ENCODE measurements at places on chromosomes 16 and 17.

DNA sequence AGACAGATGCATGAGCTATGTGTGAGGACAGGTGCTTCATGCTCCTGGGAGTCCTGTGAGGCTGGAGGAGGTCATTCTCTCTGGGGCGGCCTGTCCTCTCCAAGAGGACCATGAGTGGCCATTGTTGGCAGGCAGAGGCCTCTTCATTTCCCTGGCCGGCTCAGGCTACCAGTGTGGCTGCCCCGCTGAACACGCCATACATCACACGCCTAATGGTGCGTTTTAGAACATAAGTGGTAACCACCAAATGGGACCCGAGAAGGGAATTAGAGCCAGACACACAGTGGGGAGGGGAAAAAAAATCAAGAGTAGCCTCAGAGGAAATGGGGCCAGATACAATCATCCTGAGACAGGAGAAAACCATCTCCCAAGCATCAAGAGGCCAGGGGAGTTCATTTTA is 140.0 kb downstream of the SPACA3 start:
- DNase-seq, result no peak

DNA sequence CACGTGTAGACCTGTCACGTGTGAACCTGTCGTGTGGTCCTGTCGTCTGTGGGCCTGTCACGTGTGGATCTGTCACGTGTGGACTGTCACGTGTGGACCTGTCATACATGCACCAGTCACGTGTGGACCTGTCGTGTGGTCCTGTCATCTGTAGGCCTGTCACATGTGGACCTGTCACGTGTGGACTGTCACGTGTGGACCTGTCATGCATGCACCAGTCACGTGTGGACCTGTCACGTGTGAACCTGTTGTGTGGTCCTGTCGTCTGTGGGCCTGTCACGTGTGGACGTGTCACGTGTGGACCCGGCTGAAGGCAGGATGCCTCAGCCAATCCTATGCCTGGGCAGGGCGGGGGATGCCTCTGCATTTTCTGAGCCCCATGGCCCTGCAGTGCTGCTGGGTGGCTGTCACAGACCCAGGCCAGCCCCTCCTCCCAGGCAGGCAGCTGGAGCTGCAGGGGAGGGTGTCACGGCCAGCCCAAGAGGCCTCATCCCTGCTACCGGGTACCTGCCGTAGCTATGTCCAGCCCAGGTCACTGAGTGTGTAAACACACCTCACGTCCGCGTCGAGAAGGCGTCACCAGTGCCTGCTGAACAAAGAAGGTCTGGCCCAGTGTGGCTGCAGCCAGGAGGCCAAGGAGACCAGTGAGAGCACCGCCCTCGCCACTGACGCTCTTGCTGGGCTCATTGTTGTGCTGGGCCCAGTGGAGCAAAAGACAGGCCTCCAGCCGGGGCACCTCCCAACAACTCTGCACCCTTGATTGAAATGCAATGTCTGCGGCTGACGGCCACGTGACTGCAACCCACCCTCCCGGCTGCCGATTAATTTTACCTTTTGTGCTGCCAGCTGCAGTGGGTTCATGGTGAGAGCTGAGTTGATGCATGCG is 18.6 kb upstream of the ACSF3 start:
- no peak for DNase-seq

- DNase-seq, result no peak
These were observed 89.3 kb upstream of the PLEKHM1 start for GRCh38 chr17:45579529-45580495.

DNA sequence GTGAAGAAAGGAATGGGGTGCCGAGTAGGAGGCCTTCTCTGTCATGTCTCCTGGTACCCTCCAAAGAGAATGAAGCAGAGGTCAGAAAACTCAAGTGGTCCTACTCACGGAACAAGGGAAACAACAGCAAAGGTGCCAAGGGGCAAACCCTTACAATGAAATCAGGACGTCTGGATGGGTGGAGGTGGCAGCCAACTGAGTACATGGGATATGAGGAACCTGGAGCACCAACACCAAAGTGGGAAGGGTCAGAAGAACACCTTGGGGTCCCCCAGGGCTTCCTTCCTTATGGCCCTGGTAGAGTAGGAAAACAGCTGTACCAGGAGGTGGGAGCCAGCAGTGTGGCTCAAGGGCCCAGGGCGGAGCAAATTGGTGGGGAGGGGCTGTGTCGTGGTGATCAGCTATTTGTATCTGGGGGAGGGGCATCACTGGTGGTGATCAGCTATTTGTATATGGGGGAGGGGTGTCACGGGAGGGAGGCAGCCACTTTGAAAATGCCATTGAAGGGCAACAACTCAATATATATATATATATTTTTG is 643 bp downstream of the HIGD1B start:
- no peak for DNase-seq

GRCh38 chr16:68005786-68006286 is 6.6 kb upstream of the DPEP2 start:
- no peak for DNase-seq

GRCh38 chr16:28110479-28110878 is 47.0 kb upstream of the GSG1L start:
- DNase-seq, result no peak

DNA sequence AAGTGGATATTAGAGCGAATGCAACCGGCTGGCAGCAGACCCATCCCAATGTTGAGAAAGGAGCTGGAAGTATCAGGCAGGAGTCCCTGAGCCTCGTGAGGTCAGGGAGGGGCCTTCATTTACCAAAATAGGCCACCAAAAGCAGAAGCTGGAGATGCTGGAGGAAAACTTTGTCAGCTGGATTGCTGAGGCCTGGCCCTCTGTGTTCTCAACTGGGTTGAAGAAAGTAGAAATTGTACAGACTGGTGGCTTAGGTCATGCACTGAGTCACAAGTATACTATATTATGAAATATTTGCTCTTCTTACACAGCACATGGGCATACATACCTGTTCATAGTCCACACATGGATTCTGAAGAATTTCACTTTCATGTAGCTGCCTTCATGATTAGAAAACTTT is 23.2 kb upstream of the TEKT3 start:
- peak; percentile 29 for DNase-seq

GRCh38 chr17:45310380-45311324 is 6.2 kb downstream of the MAP3K14 start:
- peak; percentile 22 for DNase-seq

GRCh38 chr16:10959161-10959560 is 14.8 kb downstream of the CLEC16A start:
- DNase-seq, result no peak

GRCh38 chr16:4649744-4650442 is 25.3 kb downstream of the MGRN1 start:
- DNase-seq, result no peak

Measured in PC-3 (cell line).